ENCODE measurements at places on chromosomes 6 and 20. TPM values are rescaled to one million over a fixed set of nuclear protein-coding genes. Genes with fewer than 3 reads are reported as not detected.
A peak's percentile ranks its signal among the peaks of the same experiment; 100 is the strongest.

Gene AARS2
- 8.9 TPM for total RNA-seq

Gene RNF39
- total RNA-seq = 0.68 TPM

DNA sequence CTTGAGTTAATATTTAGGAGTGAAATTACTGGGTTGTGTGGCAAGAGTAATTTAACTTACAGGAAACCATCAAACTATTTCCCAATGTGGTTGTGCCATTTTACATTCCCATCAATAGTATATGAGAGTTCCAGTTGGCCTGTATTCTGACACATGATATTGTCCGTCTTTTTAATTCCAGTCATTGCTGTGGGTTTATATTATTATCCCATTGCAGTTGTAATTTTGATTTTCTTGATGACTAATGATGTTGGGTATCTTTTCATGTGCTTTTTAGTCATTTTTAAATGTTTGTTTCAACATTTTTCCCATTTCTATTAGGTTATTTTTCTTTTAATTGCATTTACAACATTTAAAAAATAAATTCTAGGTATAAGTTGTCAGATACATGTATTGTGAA is 614.0 kb downstream of the UTRN start:
- DNase-seq = no peak

- DNase-seq = no peak
These were observed 75.1 kb upstream of the DUSP22 start for GRCh38 chr6:217048-217659.

DNA sequence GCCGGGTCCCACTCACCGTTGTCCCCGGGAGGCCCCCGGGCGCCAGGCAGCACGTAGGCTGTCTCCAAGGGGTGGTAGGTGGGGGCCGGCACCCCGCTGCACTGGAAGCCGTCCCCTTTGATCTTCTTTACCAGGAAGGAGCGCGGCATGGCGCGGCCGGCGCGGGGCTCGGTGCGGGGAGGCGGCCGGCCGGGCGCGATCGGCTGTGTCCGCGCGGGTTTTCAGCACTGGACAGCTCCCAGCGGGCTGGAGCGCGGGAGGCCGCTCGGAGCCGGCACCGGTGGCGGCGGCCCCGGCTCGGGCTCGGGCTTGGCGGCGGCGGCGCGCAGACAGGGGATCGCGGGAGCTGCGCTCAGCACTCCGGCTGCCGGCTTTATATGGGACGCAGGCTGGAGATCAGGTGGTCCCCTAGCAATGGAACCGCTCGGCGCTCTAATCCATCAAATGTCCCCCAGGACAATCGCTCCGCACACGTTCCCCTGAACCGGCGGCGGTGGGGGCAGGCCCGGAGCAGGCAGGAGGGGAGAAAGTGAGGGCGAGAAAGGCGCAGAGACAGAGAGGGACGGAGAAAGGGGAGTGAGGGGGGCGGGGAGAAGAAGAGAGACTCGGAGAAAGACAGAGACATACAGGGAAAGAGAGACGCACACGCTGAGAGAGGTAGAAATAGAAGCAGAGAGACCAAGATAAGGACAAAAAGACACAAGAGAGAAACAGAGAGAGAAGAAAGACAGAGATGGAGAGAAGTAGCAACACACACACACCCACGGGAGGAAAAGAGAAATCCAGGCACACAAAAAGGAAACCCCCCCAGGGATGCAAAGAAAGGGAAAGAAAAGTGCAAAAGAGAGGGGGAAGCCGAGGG is at the start of gene SCRT2:
Gene SCRT2, minus strand, starts transcription at position 350 of the 862 bp plus-strand sequence. Its CDS starts 201 bp downstream, at position 149.
- peak; percentile 85 for DNase-seq

DNA sequence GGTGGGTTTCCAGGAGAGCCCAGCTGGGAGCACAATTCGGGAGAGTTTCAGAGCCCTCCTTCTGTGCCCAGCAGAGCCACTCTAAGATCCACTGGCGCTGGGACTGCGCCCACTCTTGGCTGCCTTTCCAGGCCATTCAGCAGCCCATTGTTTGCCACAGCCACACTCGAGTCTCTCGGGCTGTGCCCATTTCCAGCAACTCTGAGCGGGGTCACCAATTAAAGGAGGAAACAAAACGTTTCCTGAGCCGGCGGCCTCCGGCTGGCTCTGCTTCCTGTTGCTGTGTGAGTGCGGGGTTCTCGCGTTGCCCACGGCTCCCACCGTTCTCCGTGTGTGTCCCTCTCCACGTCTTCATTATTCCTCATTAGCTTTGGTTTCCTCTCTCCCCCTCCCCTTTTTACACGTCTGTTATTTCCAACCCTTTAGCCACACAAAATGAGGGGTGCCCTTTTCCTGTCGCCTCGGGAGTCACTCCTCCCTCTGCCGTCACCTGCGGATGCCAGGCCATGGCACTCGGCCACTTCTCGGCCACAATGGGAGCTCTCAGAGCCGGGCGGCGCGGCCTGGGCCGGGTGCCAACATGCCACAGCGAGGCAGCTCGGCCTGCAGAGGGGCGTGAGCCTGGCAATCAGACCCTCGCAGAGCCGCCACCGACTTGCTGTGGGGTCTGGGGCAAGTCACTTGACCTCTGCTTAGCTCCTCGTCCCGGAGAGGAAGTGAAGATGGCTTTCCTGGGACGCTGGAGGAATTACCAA is 94.3 kb upstream of the NKX2-2 start:
- DNase-seq = peak; percentile 39

- no peak for DNase-seq
These were observed 224.2 kb upstream of the SSTR4 start for GRCh38 chr20:22810626-22811569.

- DNase-seq = no peak
These were observed 234.2 kb upstream of the EXOC2 start for GRCh38 chr6:927157-927556.

DNA sequence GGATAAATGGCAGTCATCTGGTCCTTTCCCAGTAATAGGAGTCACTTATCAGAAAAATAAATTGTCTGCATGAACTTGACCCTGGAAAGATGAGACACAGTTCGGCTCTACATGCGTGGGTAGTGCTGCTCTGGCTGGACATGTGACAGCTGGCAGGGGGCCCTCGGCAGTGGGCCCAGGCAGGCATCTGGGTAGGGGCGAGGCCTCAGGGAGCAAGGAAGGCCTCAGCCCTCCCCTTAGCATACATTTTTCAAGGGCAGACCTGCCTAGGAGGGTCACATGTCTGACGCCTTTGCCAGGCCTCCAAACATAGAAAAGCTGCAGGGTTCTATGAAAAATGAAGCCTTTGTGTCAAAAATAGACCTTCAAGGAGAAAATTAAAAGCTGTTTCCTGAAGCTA is 12.8 kb upstream of the ILRUN start:
- DNase-seq = peak; percentile 87

DNA sequence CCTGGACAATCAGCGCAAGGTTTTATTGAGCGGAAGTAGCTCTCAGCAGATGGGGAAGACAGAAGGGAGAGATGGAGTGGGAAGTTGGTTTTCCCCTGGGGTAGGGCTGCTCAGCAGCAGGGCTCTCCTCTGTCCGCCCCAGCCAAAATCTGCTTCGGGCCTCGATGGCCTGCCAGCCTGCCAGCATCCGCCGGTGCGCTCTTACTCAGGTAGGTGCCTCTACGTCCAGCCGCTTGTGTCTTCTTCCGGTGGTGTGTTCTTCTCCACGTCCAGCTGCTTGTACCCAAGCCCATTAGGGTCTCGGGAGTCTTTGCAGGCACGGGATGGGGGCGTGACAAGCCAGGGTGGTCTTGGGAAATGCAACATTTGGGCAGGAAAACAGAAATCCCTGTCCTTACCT is 1340.0 kb upstream of the MAP3K7 start:
- DNase-seq = no peak
